Cerebellum (tissue), 4 donors: ENCODE measurements at places on chromosomes 16 and 17.

DNA sequence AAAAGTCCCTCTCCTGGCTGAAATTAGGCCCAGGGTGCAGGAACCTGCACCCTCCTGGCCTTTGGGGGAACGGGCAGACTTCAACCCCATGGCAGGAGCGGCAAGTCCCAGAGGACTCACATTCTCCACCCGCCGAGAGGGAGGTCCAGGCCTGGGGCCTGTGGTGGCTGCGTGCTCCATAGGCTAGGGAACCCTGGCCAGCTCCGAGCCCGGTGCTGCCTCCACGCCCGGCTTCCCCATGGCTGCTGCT lies 130 bp downstream of the CCDC78 start:
- no peak for DNase-seq

- DNase-seq, result no peak
Observed at GRCh38 chr16:2737238-2737605, 15.2 kb upstream of the SRRM2 start.

DNA sequence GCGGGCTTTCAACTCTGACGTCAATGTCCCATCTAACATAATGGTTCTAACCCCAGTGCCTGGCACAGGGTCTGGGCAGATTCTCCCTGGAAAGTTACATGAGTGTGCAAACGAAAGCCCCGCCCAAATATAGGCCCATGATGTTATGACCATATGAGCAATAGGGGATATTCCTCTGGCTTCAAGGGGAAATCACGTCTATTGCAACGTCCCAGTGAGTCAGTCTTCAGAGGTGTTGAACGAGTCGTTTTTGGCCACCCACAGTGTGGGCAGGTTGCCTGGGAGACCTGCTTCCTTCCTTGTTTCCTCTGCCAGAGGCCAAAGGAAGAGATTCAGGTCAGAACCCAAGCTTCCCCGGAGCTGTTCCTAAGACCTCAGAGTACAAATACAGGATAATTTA lies 30.3 kb downstream of the PIK3R5 start:
- no peak for DNase-seq

DNA sequence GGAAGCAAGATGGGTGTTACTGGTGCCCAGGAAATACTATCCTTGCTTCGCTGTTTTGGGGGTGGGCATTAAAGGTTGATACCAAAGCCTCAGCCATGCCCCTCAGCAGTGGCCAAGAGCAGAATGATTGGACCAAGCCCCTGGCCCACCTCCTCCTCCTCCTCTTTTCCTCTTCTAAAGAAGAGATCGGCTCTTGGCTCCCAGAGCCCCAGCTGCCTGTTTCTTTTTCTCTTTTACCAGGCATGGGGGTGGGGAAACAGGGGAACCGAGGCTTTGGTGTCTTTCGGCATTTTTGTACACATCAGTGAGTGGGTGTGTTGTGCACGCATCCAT lies 5.8 kb downstream of the THRA start:
- DNase-seq, result no peak

GRCh38 chr17:37117373-37118142 lies 168.8 kb downstream of the AATF start:
- peak; percentile 32 for DNase-seq

DNA sequence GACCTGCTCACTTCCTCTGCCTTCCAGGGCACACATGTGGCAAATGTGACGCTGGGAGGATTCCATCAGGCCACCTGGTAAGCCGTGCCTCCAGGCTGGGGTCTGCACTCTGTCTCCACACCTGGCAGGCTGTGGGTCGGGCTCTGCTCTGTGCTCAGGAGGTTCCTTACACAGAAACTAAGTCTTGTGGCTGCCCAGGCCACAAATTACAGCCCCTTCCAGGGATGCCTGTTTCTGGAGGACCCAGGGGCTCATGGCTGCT lies 58.2 kb downstream of the RMI2 start:
- DNase-seq, result no peak
